Stimulated activated CD4-positive, alpha-beta T cell treated with anti-CD3 and anti-CD28 coated beads, Interleukin-4, amount 100 ng/mL, for 1 hour (primary cell): ENCODE measurements at places on chromosomes 5 and 9.

DNA sequence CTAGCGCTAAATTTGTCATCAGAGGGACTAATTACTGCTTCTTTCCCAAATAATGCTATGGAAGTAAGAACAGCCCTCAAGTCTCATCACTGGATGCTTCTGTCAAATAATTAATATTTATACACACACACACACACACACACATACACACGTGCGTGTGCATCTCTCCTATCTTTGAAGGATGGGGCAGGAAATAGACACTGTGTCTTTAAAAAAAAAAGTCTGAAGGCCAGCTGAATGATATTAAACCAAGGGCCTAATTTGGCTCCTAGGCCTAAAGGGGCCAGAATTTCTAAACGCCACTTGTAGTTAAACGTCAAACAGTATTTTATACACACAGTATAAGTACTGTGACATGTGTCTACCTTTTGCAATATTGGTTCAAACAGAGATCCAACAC lies 3.3 kb downstream of the SLF1 start:
- no peak for DNase-seq

GRCh38 chr5:91642581-91642980 lies 259.5 kb upstream of the ARRDC3 start:
- DNase-seq = no peak

- no peak for DNase-seq
Observed at GRCh38 chr5:120624021-120624563, 160.0 kb downstream of the PRR16 start.

GRCh38 chr5:133359861-133360260 lies 252.5 kb downstream of the FSTL4 start:
- no peak for DNase-seq

DNA sequence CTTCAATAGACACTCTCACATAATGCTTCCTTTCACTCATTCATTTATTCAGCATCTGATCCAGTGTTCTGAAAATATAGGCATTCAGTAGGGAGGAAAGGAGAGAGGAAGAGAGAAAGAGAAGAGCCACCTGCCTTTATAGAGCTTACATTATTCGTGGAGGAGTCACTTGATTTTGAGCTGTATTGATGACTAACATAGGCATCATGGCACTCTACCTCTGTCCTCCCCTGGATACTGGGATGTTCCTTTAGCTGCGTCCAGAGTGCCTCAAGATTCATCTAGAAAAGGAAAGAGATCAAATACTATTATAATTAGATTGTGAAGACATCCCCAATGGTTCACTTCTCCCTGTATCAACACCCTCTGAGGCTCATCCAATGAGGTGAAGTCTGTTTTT lies 345.1 kb downstream of the SPATA31D1 start:
- no peak for DNase-seq

DNA sequence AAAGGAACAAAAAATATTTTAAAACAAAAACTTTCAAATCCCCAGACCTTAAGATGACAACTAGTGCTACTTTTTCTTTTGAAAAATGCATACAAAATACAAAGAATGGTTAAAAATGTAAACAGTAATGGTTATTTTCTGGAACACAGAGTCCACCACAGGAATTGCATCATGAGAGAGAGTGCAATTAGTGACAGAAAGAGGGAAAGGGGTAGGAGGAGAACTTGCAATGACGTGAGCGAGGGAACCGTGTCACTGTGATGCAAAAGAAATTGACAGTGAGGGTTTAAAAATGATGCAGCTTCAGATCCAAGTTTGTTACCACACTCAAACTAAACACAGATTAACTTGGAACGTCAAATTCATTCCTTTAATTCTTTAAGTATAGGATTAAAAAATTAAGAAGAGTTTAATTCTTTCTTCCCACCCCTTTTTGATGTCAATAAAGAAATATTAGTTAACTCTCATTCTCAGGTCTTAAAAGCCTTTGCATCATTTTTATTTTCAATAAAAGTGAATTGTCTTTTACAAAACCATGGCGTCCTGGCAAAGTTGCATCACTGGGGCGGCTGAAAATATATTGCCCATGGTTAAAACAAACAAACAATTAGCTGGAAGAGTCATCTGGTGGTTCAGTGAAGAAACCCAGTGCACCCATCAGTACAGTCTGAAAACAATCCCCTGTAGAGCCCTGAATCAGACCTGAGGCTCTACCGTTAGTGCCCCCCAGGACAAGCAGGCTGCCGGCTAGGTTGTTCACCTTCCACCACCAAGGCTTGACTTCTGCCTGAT lies 39.5 kb downstream of the MACROH2A1 start:
- DNase-seq = no peak
